ENCODE measurements at places on chromosomes 11 and 22.

GRCh38 chr11:96614846-96615245, 225.0 kb downstream of the JRKL start:
- no peak for DNase-seq

DNA sequence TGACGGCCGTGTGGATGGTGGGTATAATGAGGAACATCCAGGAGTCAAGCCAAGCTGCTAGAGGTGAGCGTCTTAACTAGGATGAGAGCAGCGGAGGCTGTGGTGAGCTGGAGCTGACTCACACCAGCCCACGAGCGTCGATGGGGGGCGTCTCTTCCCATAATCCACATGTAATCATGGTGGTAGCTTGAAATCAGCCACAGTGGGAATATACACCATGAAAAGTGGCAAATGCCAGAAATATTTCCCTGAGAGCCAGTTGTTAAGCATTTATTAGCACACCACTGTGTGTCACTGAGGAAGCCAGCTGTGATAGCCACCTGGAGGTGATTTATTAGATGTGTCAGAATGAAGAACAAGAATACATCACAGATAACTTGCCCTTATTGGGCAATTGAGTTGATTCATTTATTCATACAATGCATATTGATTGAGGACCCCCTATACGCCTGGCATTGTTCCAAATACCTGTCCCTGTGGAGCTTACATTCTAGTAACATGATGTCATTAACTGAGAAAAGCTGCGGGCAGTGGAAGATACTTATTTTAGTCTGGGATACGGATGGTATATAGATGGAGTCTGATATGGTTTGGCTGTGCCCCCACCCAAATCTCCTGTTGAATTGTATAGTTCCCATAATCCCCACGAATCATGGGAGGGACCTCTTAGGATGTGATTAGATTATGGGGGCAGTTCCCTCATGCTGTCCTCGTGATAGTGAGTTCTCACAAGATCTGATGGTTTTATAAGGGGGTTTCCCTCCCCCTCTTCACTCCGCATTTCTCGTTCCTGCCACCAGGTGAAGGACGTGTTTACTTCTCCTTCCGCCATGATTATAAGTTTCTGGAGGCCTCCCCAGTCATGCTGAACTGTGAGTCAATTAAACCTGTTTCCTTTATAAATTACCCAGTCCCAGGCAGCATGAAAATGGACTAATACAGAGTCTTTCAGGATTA, 473.4 kb downstream of the METTL15 start:
- DNase-seq = no peak

- DNase-seq = no peak
These were observed 10.9 kb downstream of the ASCL2 start for GRCh38 chr11:2259466-2259830.

DNA sequence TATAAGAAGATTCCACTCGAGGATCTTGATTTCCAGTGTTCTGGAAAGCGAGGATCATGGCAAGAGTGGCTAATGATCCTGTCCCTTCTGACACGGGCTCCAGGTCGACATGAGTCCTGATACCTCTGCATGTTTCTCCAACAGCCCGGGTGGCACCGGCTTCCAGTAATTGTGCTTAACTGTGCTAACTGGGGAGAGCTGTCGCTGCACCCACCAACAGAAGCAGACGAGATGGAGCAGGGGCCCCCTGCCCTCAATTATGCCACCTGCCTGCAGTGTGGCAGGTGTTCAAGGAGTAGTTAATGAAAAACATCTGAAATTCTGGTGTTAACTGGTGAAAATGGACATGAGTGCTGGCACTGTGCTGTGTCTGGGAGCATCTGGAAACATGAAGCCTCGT, 6.2 kb downstream of the MRPL21 start:
- no peak for DNase-seq

DNA sequence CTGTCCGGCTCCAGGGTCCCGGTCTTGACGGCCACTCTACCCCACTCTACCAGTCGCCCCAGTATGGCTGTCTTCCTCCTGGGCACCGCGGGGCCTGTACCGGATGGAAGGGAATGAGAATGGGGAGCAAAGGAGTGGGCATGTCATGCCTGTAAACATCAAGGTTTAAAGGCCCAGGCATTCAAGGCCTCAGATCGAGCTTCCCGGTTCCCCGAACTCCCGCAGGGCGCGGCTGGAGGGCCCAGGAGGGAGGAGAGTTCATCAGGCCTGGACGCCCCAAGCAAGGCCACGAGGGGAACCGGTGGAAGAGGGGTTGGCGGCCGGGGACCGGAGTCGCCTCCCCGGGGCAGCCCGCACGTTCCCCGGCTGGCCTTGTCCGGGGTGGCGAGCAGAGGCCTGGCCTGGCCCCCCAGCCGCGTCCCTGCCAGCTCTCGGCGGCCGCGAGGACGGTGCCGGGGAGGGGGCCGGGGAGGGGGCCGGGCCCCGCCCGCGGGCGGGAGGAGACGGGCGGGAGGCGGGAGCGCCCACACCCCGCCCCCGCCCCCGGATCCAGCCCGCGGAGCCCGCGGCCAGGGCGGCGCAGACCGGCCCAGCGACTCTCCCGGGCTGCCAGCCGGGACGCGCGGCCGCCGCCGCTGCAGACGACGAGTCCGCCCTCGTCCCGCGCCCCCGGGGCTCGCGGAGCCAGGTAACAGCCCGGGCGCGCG, at the start of gene CDC42EP1:
Gene CDC42EP1, plus strand, starts transcription at position 580 of the 707 bp plus-strand sequence. CDS start 5,870 bp downstream, outside the sequence.
- DNase-seq = no peak

DNA sequence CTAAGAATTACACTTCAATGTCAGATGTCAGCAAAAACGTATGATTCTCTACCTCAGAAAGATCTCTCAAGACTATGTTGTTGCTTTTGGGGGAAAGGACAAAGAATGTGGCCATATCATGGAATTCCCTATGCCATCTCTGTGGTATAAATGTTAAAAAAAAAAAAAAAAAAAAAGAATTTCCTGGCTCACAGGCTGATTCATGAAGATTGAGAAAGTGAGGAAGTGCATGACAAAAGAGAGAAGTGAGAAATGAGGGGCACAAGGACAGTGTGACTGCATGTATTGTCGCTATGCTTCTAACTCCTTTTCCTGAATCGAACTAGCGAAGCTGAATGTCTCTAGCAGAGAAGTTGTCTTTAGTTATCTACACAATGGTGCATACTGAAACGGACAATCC, 80.6 kb upstream of the CARD18 start:
- no peak for DNase-seq

DNA sequence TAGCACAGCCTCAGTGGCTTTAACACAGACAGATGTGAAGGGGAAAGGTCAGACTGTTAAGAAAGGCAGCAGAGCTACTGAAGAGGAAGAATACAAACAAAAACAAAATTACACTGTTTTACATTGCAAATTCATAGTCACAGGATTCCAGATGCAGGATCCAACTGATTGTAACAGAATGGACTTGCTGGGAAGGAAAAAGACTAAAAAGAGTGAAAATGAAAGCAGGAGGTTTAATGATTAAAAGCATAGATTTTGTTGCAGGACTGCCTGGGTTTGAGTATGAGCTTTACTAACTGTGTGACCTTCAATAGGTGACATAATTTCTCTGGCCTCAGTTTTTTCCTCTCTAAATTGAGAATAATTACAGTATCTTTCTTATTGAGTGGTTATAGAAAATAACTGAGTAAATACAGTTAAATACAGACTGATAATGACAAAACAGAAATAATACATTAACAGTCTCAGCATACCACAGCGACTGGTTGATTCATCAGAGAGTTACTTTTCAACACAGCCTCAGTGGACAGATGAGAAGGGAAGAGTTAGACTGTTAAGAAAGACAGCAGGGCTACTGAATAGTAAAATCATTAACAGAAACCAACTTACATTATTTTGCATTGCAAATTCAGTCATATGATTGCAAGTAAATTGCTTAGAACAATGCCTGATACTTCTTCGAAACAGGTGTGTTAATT, 704.2 kb upstream of the TENM4 start:
- no peak for DNase-seq

DNA sequence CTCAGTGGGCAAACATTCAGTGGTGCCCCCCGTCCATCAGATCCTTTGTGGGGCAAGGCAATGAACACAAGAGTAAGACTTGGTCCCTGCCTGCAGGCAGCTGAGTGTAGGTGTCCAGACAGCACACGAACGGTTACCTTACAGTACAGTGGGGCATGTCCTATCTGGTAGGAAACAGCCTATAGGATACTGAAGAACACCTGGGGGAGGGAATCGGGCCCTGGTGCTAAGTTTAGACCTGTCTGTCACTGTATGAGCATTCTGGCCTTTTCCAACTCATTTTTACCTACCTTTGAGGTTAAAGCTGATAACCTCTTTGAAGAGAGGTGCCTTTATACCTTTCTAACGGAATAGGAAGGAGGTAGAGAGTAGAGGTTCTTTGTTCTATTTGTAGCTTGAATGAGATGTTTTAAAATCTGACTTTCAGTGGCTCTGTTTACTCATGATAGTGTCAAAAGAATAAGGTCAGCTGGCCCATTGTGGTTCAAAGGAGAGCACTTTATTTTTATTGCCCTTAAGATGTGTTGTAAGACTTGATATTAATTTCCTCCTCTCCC, 8.9 kb downstream of the ZNRF3 start:
- no peak for DNase-seq

DNA sequence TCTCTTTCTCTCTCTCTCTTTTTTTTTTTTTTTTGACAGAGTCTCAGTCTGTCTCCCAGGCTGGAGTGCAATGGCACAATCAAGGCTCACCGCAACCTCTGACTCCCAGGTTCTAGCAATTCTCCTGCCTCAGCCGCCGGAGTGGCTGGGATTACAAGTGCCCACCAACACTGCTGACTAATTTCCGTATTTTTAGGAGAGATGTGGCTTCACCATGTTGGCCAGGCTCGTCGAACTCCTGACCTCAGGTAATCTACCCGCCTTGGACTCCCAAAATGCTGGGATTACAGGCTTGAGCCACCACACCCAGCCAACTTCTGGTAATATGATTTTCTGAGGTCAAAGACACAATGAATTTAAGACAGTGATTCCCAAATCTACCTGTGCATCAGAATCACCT, 659.8 kb upstream of the CCDC90B start:
- DNase-seq = no peak

Measured in stimulated activated CD4-positive, alpha-beta T cell treated with anti-CD3 and anti-CD28 coated beads, Interleukin-4, amount 100 ng/mL, for 4 hours (primary cell).